ENCODE measurements at places on chromosomes 13 and 19. TPM values are rescaled to one million over a fixed set of nuclear protein-coding genes. Genes with fewer than 3 reads are reported as not detected.

GRCh38 chr13:101127741-101128353 lies 288.5 kb downstream of the NALCN start:
- DNase-seq: no peak
- H3K27me3 ChIP-seq: no peaks in the 10 kb centered on the region
- H3K4me1 ChIP-seq: peaks cover 2% of the 10 kb centered on the region
- H3K4me3 ChIP-seq: no peak overlapping the region
- peaks cover 4% of the 10 kb centered on the region for H3K36me3 ChIP-seq
- H3K27ac ChIP-seq: no peak overlapping the region

DNA sequence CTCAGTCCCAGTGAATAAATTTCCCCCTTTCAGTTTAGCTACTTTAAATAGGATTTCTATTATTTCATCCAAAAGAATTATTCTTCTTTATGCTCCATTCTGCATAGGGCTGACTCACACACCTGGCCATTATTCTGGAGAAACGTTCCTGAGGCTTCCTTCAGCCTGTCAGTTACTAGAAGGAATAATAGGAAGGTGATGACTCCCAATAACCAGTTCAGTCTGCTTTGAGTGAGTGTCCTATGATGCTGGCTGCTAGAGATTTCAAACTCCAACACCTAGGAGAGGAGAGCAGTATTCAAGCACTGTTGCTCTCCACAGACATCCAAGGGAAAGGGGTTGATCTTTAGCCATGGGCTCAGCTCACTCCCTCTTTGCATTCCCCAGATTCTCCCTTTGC lies 117.8 kb downstream of the KCTD12 start:
- no peak overlapping the region for H3K4me3 ChIP-seq
- H3K36me3 ChIP-seq: no peaks in the 10 kb centered on the region
- no peaks in the 10 kb centered on the region for H3K27me3 ChIP-seq

DNA sequence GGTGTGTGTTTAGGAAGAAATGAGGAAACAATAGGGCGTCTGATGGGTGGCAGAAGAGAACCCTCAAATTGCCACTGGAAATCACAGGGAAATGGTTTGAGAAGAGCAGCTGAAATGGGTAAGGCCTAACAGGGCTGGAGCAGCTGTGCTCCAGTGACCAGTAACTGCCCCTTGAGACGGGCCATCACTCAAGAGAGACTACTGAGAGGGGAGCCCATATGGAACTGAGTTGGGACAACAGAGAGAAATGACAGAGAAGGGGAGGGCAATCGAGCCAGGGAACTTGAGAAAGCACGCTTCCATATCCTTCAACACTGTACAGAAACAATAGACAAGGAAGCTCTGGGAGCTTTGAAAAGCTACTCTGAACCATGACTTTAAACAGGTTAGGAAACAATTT lies 175.2 kb upstream of the RNF113B start:
- H3K27me3 ChIP-seq: no peaks in the 10 kb centered on the region
- peaks cover 3% of the 10 kb centered on the region for H3K36me3 ChIP-seq
- no peak overlapping the region for H3K27ac ChIP-seq

DNA sequence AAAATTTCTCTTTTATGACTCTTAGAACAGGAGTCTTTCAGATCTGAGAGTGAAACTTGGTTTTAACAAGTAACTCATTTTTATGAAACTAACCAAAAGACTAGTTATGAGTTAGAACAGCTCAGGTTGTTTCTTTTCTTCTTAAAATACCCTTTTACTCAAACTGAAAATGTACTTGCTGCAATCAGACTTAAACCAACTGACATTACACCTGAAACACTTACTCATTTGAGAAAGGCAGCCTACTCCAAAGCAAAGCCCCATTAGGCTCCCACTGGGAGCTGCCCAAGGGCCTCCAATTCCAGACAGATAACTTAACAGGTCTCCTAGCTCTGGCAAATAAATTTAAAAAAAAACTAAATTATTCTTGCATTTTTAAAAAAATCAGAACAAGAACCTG lies 3.6 kb downstream of the FOXO1 start:
- H3K4me1 ChIP-seq: peaks cover 54% of the 10 kb centered on the region
- no peaks in the 10 kb centered on the region for H3K27me3 ChIP-seq
- H3K36me3 ChIP-seq: peaks cover 2% of the 10 kb centered on the region
- DNase-seq: no peak
- H3K4me3 ChIP-seq: peak overlapping the region; percentile 93

- DNase-seq: no peak
- no peaks in the 10 kb centered on the region for H3K4me1 ChIP-seq
- no peaks in the 10 kb centered on the region for H3K36me3 ChIP-seq
- no peak overlapping the region for H3K27ac ChIP-seq
- H3K4me3 ChIP-seq: no peak overlapping the region
Observed at GRCh38 chr13:33033051-33033812, 17.0 kb downstream of the KL start.

DNA sequence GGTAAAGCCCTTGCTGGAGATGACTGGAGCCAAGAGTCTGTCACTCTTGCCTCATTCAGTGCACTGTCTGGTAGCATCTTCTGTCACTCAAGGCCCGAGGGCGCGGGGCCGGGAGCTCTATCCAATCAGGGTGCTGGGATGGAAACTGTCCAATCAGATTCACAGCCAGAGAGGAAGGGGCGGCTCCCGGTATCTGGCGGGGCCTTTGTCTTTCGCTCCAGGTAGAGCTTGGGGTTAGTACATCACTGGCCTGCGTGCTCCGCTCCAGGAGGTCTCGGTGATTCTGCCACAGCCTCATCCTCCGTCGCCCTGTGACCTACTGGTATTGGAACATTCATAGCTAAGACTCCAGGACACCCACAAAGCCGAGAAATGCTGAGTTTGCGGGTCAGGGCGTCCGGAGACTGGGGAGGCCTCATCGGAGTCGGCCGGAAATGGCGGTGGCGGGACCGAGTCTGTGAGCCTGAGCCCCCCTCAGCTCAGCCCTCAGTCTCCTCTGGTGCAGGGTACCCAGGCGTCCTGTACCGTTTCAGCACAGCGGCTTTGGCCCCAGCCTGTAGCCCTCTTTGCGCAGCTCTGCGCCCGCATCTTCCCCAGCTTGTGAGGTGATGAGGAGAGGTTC lies 20.6 kb upstream of the ZNF430 start:
- DNase-seq: peak; percentile 94
- H3K4me3 ChIP-seq: peak overlapping the region; percentile 78
- peak overlapping the region; percentile 45 for H3K27ac ChIP-seq
- peaks cover 6% of the 10 kb centered on the region for H3K4me1 ChIP-seq

DNA sequence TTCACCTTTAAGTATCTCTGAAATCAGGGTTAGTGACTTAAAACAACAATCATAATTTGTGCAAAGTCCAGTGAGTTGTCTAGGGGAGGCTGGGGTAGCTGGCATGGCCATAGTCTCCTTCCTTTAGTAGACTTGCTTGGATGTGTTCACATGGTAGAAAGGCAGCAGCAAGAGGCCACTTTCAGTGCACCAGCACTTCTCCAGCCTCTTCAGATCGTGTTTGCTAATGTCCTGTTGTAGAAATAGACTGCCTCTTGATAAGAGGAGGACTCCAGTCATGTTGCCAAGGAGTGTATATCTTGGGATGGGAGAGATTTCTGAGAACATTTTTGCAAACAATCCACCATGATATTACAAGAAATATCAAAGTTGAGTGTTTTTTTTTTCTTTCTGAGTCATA lies 22.9 kb downstream of the WDFY2 start:
- no peak overlapping the region for H3K4me3 ChIP-seq
- H3K27ac ChIP-seq: no peak overlapping the region
- peaks cover 2% of the 10 kb centered on the region for H3K36me3 ChIP-seq
- no peak for DNase-seq

DNA sequence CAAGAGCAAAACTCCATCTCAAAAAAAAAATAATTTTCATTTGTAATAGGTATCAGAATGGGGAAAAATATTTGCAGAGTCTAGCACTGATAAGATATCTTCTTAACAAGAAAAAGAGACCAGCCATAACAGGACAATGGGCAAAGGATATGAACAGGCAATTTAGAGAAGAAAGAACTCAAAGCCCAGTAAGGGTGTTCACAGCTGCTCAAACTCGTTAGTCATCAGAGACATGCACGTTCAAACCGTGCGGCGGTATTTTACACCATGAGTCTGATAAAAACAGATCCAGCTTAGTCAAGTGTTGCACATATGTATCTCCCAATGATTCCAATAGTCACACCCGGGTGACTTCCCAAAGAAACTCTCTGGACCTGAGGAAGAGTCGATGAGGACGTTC lies 13.7 kb upstream of the NCCRP1 start:
- H3K36me3 ChIP-seq: peaks cover 6% of the 10 kb centered on the region
- no peaks in the 10 kb centered on the region for H3K27me3 ChIP-seq
- no peak for DNase-seq
- H3K4me3 ChIP-seq: no peak overlapping the region

DNA sequence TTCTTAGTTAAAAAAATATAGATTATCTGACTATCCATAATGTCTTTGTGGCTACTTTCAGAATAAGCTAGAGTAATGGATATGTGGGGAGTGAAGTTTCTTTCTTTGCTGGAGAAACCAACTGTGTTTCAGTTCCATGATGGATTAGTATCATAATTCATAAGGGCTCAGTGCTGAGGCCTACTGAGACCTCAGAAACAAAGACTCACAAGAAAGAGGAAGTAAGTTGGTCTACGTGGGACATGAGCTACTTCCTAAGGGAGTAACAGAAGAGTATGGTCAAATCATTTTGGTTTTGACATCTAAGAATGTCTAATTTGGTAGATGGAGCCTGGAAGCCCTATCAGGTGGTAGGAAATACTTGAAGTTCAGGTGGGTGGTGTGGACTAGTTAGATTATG lies 99.0 kb upstream of the HTR2A start:
- H3K36me3 ChIP-seq: no peaks in the 10 kb centered on the region
- no peak overlapping the region for H3K27ac ChIP-seq
- H3K4me1 ChIP-seq: no peaks in the 10 kb centered on the region
- no peak overlapping the region for H3K4me3 ChIP-seq
- no peak for DNase-seq
- peaks cover 14% of the 10 kb centered on the region for H3K27me3 ChIP-seq

DNA sequence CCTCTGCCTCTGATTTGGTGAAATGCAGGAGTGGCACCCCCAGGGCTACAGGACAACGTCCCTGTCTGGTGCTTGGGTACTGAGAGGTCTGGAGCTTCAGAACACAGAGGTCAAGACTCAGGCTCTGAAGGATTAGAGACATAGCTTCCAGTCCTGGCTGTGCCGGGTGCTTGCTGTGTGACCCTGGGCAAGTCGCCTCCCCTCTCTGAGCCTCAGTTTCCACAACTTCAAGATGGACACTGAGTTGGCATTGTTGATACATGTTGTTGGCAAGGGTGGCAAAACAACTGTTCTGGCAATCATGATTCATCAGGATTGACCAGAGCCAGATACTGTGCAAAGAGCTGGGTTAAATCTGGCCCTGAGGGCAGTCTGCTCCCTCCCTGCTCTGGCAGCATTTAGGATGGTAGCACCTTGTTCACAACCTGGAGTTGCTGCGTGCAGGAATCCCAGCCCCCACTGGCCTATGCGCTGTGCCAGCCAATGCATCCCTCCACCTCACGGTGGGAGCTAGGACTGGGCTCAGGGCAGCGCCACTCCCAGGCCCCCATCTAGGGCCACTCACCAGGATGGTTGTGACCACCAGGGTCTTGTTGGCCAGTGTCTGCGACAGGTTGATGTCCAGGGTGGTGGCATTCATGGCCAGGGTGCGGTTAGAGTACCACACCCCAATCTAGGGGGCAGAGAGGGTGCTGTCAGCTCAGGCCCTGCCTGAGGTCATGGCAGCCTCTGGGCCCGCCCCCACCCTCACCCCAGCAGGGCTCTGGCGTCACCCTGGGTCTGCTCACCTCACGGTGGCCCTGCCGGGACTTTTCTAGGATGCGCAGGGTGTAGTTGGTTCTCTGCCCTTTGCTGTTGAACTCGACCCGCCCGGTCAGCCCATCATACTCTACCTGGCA lies 16.7 kb downstream of the GRIK5 start:
- no peak overlapping the region for H3K27ac ChIP-seq
- no peak for DNase-seq
- no peak overlapping the region for H3K4me3 ChIP-seq
- H3K27me3 ChIP-seq: peaks cover 24% of the 10 kb centered on the region

GRCh38 chr13:110525328-110526319 lies 35.9 kb downstream of the RAB20 start:
- no peak overlapping the region for H3K4me3 ChIP-seq
- no peaks in the 10 kb centered on the region for H3K27me3 ChIP-seq
- no peak for DNase-seq
- H3K4me1 ChIP-seq: peaks cover 90% of the 10 kb centered on the region
- peak overlapping the region; percentile 27 for H3K27ac ChIP-seq
- H3K36me3 ChIP-seq: no peaks in the 10 kb centered on the region

GRCh38 chr13:28012383-28012782 lies 23.9 kb upstream of the URAD start:
- H3K27ac ChIP-seq: no peak overlapping the region
- H3K27me3 ChIP-seq: peaks cover 35% of the 10 kb centered on the region
- no peaks in the 10 kb centered on the region for H3K4me1 ChIP-seq
- no peaks in the 10 kb centered on the region for H3K36me3 ChIP-seq
- H3K4me3 ChIP-seq: no peak overlapping the region

- peak overlapping the region; percentile 59 for H3K27ac ChIP-seq
- H3K4me1 ChIP-seq: peaks cover 11% of the 10 kb centered on the region
- no peak overlapping the region for H3K4me3 ChIP-seq
- no peaks in the 10 kb centered on the region for H3K27me3 ChIP-seq
- H3K36me3 ChIP-seq: peaks cover 10% of the 10 kb centered on the region
- DNase-seq: no peak
Observed at GRCh38 chr19:16381756-16382401, 57.3 kb downstream of the KLF2 start.

GRCh38 chr13:54373211-54373610 lies 1344.6 kb downstream of the OLFM4 start:
- no peak overlapping the region for H3K27ac ChIP-seq
- DNase-seq: no peak
- no peaks in the 10 kb centered on the region for H3K36me3 ChIP-seq

DNA sequence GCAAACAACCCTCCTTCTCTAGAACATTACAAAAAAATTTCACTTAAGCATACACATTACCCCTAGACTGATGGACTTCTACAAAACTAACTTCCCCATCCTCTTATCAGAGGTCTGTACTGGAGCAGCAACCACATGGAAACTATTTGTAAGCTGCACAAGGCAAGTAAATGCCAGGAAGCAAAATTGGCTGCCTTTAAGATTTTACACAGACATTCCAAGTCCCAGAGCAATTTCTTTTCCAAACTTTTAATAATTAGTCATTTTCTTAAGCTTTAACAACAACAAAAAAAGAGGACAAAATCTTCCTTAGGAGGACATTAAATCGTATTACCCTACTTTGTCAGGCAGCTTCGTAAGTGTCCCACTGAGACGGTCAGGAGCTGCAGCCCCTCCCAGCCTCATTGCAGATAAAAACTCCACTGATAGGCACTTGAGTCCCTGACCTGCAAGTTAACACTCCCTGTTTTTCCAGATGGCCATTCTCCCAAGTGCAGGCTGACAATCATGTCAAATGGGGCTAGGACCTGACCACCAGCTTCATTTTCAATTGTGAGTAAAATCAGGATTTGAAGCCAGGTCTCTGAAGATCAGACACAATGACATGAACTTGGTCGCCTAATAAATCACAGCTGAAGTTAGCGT lies 680.1 kb downstream of the DIAPH3 start:
- no peak overlapping the region for H3K27ac ChIP-seq
- no peak overlapping the region for H3K4me3 ChIP-seq
- H3K4me1 ChIP-seq: peaks cover 22% of the 10 kb centered on the region
- DNase-seq: no peak
- no peaks in the 10 kb centered on the region for H3K27me3 ChIP-seq

GRCh38 chr19:33254245-33254824 lies 28.7 kb upstream of the SLC7A10 start:
- H3K4me1 ChIP-seq: no peaks in the 10 kb centered on the region
- DNase-seq: no peak
- H3K27ac ChIP-seq: no peak overlapping the region
- H3K36me3 ChIP-seq: peaks cover 3% of the 10 kb centered on the region

ACP5 gene
- 0.45 TPM for total RNA-seq

FUT1 gene
- 0.52 TPM for total RNA-seq

DACT3 gene
- 18.7 TPM for total RNA-seq

REEP6 gene
- total RNA-seq: 3.9 TPM

FAM124A gene
- 2.4 TPM for total RNA-seq

LGALS4 gene
- total RNA-seq: not detected

Measured in chondrocyte (in vitro differentiated cells).